Stimulated activated effector memory CD8-positive, alpha-beta T cell treated with anti-CD3 and anti-CD28 coated beads, Interleukin-12 subunit alpha, Interleukin-12 subunit beta, amount 100 ng/mL, for 72 hours (primary cell): ENCODE measurements at places on chromosomes 12 and 14.
A peak's percentile ranks its signal among the peaks of the same experiment; 100 is the strongest.

DNA sequence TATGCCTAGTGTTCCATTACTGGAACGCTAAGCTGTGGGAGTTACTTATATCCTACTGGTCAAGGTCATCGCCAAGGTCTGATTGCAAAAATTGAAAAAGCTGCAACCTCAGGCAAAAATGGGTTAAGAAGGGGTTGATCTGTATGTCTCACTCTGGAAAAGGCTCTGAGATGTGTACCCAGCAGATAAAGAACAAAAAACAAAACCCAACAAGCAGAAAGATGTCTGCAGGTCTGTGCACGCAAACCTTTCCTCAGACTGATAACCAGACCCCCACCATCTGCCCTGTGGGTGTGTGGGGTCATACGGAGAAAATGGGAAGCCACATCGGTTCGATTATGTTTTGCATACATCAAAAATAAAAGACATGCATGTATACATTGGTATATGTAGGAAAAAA, 56.4 kb downstream of the TESC start:
- no peak for DNase-seq

DNA sequence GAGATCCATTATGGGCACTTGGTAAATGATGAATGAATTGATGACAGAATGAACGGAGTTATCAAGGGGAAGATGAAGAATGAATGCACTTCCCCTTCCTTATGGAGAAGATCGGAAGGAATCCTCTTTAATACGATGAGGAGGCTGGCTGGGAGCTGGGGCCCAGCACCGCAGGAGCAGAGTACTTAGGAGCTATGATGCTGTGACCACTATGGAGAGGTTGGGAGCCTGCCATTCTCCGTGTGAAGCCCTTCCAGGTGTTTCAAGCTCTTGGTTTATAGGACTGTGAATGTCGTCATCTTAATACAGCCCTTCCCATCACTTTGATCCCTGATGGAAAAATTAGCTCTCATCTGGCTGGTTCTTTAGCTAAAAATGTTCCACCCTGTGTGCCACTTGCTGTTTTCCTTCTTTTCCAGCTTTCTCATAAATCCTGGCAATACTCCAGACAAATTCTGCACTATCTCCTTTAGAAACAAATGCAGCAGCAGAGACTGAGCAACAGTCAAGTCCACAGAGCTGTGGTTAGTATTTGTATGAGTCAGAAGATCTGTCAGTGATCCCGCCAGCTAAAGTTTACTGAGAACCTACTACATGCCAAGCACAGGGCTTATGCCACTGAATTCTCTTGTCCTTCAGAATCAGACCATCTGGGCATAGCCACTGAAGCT, 263.1 kb upstream of the CRY1 start:
- DNase-seq: no peak

GRCh38 chr14:72869407-72870329, 24.2 kb downstream of the DPF3 start:
- no peak for DNase-seq

DNA sequence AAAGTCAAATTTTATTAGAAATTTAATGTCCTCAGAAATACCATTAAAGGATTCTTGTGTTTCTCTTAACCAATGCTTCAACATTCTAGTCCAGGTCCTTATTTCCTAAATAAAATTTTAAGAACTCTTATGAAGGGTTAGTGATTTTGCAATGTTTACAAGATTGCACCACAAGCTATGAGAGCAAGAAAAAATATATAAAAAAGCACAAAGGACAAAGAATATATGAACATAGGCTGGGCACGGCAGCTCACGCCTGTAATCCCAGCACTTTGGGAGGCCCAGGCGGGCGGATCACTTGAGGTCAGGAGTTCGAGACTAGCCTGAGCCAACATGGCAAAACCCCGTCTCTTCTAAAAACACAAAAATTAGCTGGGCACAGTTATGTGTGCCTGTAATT, 7.7 kb downstream of the RACGAP1 start:
- no peak for DNase-seq

DNA sequence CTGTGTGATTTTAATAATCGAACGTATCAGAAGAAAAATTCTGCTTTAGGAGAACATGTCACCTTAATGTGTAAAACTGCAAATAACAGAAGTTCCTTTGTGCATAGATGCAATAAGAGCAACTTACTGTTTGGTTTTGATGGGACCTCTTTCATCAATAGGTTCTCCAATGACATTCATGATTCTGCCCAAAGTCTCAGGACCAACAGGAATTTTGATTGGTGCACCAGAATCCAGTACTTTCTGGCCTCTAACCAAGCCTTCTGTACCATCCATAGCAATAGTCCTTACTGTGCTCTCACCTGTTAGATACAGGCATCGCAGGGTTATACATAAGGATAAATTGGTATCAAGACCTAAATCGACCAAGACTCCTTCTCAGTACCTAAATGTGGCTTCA, 1.1 kb downstream of the ATP5F1B start:
- DNase-seq: no peak

DNA sequence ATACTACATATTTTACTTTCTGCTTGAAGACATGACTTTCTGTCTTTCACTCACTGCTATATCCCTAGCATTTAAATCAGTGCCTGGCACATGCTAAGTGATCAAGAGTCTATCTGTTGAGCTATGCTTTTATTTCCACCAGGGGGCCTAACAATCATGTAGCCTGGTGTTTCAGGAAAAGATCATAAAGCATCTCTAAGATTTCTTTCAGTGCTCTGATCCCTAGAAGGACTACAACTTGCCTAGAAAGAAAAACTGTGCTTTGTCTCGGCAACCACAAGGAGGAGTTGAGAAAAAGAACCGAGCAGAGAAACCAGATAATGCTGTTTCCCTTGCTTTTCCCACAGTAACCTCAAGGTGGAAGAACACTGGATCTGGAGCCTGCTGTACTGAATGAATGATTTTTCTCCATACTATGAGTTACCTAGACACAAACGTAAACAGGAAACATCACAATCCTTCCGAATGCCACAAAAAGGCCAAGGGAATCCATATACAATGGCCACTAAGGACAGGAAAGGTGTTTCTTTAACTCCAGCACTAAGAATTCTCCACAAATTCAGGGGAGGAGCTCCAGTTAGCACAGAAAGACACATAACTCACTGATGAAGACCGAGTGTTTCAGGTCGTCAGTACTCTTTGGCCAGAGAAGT, 1.2 kb downstream of the CRY1 start:
- DNase-seq: peak; percentile 57

DNA sequence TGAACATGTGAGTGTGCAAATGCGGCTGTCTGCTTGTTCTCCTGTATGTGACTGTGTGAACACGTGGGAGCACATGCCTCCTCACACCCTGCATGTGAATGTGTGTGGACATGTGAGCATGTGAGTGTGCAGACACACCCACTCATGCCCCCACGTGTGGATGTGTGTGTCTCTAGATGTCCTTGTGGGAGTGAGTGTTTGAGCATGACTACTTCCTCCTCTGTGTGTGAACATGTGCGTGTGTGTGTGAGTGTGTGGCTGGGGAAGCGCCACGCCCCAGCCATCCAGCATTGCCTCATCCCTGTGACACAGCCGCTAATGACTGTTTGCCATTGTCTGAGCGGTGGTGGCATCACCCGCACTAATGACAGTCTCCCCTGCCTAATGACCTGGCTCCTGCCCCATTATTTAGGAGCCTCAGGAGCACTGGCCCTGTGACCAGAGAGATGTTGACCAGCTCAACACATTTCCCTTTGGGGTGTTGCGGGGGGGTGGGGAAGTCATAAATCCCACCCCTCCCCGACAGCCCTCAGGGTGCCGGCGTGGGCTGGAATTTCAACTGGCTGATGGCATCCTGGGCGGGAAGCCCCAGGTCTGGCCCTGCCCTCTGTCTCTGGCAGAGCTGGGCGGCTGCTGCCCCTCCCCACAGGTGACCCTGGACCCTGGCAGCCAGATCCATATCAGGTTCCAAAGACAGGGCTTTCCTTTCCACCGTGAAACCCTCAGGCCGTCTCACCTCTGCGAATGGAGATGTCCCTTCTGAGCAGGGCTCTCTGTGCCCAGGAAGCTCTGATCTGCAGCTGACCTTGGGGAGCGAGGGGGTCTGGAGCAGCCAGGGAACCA, 11.5 kb upstream of the KRT80 start:
- DNase-seq: no peak

DNA sequence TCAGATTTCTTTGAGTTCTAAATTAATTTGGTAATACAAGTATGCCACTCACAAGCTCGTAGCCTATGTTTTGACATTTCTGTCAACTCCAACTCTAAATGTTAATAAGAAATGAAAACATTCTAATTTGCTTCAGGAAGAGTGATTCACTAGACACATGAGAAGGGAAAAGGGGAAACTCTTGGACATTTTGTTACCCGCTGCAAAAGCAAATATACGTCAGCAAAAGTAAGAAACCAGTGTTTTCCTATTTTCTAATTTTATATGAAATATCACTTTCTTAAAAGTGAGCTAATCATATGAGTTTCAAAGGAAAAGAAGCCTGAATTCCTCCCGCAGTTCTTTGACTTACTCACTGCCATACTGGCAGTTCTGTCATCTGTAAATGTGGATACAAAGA, 162.3 kb downstream of the GRIP1 start:
- DNase-seq: no peak

GRCh38 chr12:62771828-62772227, 163.1 kb downstream of the PPM1H start:
- DNase-seq: no peak

DNA sequence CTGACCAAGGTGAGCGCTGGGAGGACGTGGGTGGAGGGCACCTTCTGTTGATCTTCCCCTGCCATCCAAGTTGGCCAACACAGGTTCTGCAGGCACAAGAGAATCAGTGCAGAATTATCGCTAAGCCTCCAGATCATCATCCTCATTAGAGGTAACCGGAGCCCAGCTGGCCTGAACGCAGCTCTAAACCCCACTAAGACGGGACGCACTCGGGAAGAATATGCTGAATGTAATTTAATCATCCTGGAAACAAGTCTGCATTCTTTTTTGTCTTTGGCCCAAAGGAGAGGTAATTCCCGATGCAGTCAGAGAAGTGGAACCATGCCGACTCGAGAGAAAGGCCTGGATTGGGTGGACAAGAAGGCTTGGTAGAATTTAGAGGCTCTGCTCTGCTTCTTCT, 111.0 kb upstream of the GSC start:
- DNase-seq: no peak

- no peak for DNase-seq
Observed at GRCh38 chr14:101478796-101479410, 82.4 kb upstream of the DIO3 start.

- no peak for DNase-seq
Observed at GRCh38 chr12:9037431-9037830, 48.1 kb downstream of the KLRG1 start.

GRCh38 chr14:77746064-77746702, 14.8 kb downstream of the SNW1 start:
- no peak for DNase-seq

GRCh38 chr12:127416796-127417195, 850.2 kb upstream of the TMEM132C start:
- DNase-seq: no peak

DNA sequence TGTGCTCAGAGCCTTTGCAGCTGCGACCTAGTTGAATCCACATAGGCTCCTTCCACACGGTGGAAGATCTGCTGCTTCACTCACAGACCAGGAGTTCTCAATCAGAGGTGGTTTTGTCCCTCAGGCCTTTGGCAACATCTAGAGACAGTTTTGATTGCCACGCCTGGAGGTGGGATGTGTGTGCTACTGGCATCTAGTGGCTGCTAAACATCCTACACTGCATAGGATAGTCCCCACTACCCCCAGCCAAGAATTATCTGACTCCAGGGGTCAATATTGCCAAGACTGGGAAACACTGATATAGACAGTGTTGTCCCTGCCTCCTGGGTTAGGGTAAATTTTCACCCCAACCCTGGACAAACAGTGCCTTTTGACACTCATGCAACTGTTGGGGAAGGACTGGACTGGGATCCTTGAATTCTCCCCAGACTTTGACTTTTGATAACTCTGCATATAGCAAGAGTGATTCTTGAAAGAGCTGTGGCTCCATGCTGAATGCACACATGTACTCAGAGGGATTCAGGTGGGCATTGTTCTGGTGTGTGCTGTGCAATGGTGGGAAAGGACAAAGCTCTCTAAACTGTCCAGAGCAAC, 39.8 kb downstream of the BAZ2A start:
- no peak for DNase-seq

DNA sequence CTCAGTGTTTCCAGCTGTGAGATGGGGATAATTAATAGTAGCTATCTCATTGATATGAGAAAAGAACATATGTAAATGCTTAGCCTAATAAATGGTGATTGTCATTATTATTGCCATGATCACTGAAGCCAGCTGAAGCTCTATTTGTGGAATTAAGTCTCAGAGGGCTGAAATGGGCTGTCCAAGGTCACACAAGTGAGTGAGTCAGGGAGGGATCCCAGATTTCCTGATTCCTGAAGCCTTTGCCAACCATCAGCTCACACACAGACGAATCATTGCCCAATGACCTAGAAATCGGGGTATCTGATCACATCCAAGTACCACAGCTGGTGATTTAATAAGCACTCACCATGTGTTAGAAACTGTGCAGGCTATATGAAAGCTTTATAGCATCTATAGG, 21.6 kb upstream of the TMEM229B start:
- DNase-seq: no peak

GRCh38 chr14:99675382-99675835, 8.7 kb upstream of the CYP46A1 start:
- no peak for DNase-seq

DNA sequence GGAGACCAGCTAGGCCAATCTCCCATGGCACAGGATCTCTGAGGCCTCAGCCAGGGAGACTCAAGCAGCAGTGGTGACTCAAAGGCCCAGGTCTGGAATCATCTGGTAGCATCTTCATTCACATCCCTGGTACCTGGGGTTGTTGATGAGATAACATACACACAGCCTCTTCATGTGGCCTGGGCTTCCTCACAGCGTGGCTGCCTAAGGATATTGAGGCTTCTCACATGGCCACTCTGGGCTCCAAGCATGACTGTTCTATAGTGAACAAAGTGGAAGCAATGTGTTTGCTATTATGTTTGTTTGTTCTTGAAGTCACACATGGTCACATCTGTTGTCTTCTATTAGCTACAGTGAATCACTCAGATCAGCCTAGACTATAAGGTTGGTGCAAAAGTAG, 584.1 kb downstream of the VRK1 start:
- no peak for DNase-seq

GRCh38 chr14:34766606-34767005, 52.2 kb upstream of the CFL2 start:
- no peak for DNase-seq

GRCh38 chr12:42958291-42958674, 368.7 kb upstream of the PRICKLE1 start:
- no peak for DNase-seq

- no peak for DNase-seq
Observed at GRCh38 chr12:122306407-122306806, 40.1 kb upstream of the VPS33A start.

DNA sequence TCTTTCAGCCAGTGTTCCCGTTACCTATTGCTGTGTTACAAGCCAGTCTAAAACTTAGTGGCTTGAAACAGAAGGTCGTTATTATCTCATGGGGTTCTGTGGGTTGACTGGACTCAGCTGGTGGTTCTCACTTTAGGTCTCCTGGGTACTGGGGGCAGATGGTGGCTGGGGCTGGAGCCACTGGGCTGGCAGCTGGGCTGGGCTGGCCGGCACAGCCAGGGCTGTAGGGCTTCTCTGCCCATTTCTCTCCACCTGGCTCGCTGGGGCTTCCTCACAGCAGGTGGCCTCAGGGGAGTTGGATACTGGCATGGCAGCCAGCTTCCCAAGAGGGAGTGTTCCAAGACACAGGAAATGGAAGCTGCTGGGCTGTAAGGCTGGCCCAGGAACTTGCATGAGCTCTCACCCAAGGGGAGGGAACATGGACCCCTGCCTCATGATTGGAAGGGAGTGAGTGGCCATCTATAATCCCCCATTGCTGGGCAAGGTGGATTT, 27.0 kb downstream of the TUNAR start:
- no peak for DNase-seq
